ENCODE measurements at places on chromosomes 2 and 18. TPM values are rescaled to one million over a fixed set of nuclear protein-coding genes. Genes with fewer than 3 reads are reported as not detected.

Gene UGT1A6
- 116 TPM for total RNA-seq

Gene EMX1
- total RNA-seq = not detected

Gene RIT2
- not detected for total RNA-seq

Gene FBXO48
- total RNA-seq = 2.4 TPM

Gene KCNIP3
- 1.1 TPM for total RNA-seq

All from Calu3 (cell line).